ENCODE measurements at places on chromosomes 3 and 15.

DNA sequence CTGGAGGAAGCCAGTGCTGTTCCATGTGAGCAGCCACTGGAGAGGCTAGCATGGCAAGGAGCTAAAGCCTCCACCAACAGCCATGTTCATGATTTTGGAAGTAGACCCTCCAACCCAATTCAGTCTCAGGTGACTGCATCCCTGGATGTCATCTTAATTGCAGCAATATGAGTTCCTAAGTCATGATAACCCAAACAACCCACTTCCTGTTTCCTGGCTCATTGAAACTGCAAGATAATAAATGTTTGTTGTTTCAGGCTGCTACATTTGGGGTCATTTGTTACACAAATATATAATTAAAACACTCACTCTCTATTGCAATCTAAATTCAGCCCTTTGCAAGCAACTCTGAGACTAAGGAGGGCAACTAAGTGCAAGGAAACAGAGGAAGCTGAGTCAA, 62.4 kb upstream of the SLC24A5 start:
- DNase-seq: no peak

- no peak for DNase-seq
These were observed 22.6 kb upstream of the SATB1 start for GRCh38 chr3:18447720-18448119.

DNA sequence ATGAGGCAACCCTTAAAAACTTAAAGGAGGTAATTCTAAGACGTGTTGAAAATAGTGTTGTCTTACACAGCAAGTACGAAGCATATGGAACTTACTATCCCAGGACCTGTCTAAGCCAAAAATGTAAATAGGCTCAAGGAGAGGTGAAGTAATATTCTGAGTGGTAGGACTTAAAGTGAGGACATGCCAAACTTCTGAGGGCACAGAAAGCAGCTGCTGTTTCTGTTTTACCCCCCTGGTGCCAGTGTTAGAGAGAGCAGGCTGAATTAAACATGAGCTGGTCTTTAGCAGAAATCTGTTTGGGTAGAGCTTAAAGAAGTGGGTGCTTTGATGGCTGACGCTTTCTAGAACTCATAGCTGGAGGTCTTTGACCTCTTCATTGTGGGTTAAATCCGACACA, 149.7 kb upstream of the NPHP3 start:
- DNase-seq: no peak

DNA sequence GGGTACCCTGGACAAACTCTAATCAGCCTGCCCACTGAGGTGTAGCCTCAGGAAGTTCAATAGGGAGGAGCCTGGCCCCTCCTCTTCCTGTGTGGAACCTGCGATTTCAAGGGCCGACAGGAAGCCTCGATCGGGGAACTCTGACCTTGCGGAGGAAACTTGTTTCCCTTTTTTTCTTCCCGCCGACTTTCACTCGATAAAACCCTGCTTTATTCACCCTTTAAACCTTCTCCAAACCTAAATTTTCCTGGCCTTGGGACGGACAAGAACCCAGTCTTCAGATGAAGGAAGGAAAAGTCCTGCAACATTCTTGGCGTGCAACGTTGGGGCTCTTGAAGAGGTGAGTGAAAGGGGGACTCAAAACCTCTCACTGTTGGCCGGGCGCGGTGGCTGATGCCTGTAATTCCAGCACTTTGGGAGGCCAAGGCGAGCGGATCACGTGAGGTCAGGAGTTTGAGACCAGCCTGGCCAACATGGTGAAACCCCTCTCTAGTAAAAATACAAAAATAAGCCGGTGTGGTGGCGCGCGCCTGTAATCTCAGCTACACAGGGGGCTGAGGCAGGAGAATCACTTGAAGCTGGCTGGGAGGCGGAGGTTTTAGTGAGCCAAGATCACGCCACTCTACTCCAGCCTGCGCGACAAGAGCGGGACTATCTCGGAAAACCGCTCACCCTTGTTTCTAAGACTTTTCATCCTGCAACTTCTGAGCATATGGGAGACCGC, 208.2 kb downstream of the ZNF385D start:
- no peak for DNase-seq

GRCh38 chr15:63090887-63091286, 30.8 kb upstream of the LACTB start:
- DNase-seq: no peak
